Testis (tissue), 5 donors: ENCODE measurements at places on chromosomes 1 and 21.
A peak's percentile ranks its signal among the peaks of the same experiment; 100 is the strongest.

GRCh38 chr1:211257826-211258225, 1.3 kb upstream of the RCOR3 start:
- H3K4me3 ChIP-seq: peak overlapping the region; percentile 98
- H3K36me3 ChIP-seq: no peaks in the 10 kb centered on the region
- no peak for DNase-seq
- no peaks in the 10 kb centered on the region for H3K27me3 ChIP-seq

DNA sequence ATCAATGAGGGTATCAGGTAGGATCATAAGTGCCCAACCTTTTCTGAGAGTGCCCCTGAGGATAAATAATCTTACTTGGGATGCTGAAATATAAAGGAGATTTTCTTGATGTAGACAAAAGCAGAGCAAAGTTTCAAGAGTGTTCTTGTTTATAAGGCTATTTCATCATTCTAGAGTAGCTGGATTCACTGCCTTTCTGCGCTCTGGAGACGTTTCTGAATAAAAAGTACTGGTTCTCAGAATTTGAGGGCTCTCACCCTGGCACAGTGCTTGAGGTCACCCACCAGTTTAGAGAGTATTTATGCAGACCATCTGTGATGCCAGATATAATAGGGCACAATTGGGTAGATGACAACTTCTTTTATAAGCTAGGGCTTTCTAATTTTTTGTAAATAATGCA, 103.3 kb downstream of the GDAP2 start:
- peaks cover 9% of the 10 kb centered on the region for H3K4me1 ChIP-seq
- no peak overlapping the region for H3K27ac ChIP-seq
- H3K36me3 ChIP-seq: no peaks in the 10 kb centered on the region
- no peak for DNase-seq
- H3K4me3 ChIP-seq: no peak overlapping the region
- no peaks in the 10 kb centered on the region for H3K27me3 ChIP-seq

- H3K4me3 ChIP-seq: no peak overlapping the region
- no peak overlapping the region for H3K27ac ChIP-seq
- no peaks in the 10 kb centered on the region for H3K27me3 ChIP-seq
Observed at GRCh38 chr1:211648336-211648735, 27.1 kb downstream of the NEK2 start.

DNA sequence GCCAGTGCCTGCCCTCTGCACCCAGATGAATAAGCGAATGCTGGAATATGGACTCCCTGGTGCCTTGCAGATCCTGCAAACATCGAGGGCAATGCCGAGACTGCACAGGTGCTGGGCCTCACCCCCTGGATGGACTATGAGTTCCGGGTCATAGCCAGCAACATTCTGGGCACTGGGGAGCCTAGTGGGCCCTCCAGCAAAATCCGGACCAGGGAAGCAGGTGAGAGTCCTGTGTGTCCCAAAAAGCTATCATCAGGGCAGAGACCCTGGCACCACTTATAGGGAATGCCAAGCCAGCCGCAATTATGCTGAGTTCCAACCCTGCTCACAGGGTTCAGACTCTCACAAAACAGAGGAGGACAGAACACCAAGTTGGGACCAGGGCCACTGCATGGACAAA, 17.2 kb downstream of the TMEM81 start:
- no peaks in the 10 kb centered on the region for H3K27me3 ChIP-seq
- DNase-seq: no peak
- no peak overlapping the region for H3K4me3 ChIP-seq
- H3K27ac ChIP-seq: no peak overlapping the region
- H3K36me3 ChIP-seq: no peaks in the 10 kb centered on the region

DNA sequence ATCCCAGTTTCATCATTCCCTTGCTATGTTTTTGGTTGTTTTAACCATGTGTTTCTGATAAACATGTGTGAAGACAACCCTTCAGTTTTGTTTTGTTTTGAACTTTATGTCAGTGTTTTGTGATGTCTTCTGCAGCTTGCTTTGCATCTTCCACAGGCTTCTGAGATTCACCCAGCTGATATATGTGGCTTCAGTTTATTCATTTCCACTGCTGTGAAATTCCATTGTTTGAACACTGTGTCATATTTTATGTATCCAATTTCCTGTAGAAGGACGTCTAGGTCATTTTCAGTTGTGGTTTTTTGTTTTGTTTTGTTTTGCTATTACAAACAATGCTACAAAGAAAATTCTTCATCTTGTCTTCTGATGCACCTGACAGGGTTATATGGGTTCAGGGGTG, 27.2 kb upstream of the SLC26A9 start:
- no peaks in the 10 kb centered on the region for H3K27me3 ChIP-seq
- peaks cover 1% of the 10 kb centered on the region for H3K4me1 ChIP-seq
- no peaks in the 10 kb centered on the region for H3K36me3 ChIP-seq
- H3K27ac ChIP-seq: no peak overlapping the region
- DNase-seq: no peak

DNA sequence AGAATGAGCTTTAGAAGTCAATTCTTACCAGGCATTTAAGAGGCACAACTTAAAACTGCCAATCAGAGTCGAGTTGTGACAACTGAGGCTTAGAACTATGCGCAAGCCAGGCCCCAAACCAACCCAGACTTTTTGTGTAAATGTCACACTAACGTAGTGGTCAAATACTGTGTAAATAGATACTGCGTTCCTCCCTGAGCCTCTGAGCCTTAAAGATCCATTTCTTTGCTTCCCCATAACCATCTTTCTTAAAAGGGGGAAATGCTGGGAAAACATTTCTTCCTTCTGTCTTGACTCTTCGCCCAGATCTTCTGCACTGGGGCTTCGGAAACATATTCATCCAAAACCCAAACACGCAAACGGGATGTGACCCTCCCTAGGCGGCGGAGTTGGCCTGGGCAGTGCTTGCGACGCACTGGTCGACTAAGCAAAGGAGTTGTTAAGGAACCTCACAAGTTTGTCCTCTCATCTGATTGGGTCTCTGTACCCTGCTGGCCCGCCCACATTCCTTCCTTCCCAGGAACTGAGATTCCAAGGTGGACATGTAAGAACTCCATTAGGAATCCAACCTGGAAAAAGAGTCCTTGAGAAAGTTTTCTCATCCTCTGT, 2.6 kb downstream of the ADAMTS5 start:
- H3K36me3 ChIP-seq: no peaks in the 10 kb centered on the region
- DNase-seq: peak; percentile 66
- H3K27me3 ChIP-seq: no peaks in the 10 kb centered on the region
- peak overlapping the region; percentile 55 for H3K4me3 ChIP-seq
- peak overlapping the region; percentile 31 for H3K27ac ChIP-seq
- H3K4me1 ChIP-seq: peaks cover 5% of the 10 kb centered on the region

GRCh38 chr1:72288886-72289285, 6.5 kb upstream of the NEGR1 start:
- no peak overlapping the region for H3K27ac ChIP-seq
- peaks cover 7% of the 10 kb centered on the region for H3K4me1 ChIP-seq
- H3K36me3 ChIP-seq: no peaks in the 10 kb centered on the region
- DNase-seq: no peak

GRCh38 chr1:116326486-116326885, 46.6 kb upstream of the ATP1A1 start:
- peaks cover 14% of the 10 kb centered on the region for H3K4me1 ChIP-seq
- no peak for DNase-seq
- H3K27me3 ChIP-seq: no peaks in the 10 kb centered on the region
- no peak overlapping the region for H3K4me3 ChIP-seq
- H3K36me3 ChIP-seq: no peaks in the 10 kb centered on the region
- H3K27ac ChIP-seq: no peak overlapping the region
